Hepatocyte (in vitro differentiated cells): ENCODE measurements at places on chromosomes 2 and 18. TPM values are rescaled to one million over a fixed set of nuclear protein-coding genes. Genes with fewer than 3 reads are reported as not detected.

- no peak for DNase-seq
Observed at GRCh38 chr2:178934571-178934970, 115.4 kb downstream of the CCDC141 start.

The C18orf32 gene
- total RNA-seq = 74.0 and 77.9 TPM in 2 replicates

The OTOS gene
- total RNA-seq = 0.50 TPM in 1 of 2 replicates, not detected in the other

DNA sequence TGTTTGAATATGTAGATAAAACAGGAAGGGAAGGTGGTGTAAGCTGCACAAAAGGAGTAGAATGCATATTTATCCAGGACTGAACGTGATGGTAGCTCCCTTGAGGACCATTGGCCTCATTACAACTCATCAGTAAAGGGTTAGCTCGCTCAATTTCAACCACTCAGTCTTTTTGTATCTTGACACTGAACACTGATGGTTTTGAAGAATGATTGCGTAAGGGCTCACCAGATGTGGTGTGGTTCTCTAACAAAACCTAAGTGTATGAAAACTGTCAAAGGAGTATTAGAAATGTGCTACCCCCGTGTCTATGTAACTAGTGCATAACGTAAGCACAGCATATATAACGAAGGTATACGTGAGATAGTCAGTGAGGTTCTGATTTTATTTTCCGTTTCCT lies 272.4 kb upstream of the THSD7B start:
- no peak for DNase-seq

The ELOA2 gene
- total RNA-seq = not detected in 2 replicates

DNA sequence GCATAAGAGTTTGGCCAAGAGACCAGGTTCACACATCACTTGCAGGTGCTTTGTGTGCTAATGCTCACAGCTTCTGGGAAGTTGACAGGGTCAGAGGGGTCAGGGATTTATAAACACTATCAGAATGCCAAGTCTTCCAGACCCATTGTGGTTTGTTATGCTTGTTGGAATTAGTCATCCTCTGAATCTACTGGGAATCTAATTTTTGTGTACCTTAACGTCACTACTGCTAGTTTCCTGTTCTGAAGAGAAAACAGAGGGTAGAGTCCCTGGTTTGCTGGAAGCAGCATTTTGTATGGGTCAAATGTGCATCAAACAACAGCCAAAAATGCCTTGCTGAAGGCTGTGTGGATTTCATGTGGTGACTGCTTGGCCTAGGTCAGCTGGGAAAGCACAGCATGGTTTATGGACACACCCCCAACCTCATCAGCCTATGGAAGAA lies 33.3 kb downstream of the ANTXR1 start:
- no peak for DNase-seq

The GEN1 gene
- total RNA-seq = 8.6 and 15.7 TPM in 2 replicates

DNA sequence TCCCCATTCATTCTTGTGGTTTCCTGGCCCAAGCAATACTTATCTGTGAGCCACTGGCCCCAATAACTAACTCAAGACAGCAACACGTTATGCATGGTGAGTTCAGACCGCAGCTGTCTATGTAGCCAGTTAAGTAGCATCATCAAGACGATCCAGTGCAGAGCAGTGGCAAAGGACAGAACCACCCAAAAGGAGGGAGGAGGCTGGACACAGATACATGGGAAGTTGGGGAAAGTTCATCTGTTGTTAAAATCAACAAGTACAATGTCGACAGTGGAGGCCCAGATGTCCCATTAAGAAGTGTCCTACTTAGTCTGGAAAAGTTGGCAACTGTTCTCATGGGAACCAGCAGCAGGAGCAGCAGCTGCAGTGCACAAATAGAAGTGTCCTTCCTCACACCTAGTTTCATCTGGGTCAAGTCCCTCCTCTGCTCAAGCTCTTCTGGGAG lies 106.9 kb upstream of the THOC1 start:
- no peak for DNase-seq

DNA sequence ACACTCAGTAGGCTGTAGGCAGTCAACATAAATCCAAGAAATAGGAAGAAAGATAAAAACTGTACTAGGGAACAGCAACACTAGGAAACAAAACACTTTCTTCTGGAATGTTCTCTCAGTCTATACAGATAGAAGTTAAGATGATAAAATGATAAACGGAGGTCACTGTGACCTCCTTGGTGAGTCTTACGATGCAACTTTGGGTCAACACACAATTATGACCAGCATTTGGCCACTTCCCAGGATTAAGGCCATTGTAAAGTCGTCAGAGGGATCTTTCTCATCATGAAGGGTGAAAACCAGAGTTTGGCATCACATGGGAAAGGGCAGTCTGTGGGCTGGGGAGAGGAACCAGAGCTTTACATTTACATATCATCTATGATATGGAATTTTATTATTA lies 33.4 kb downstream of the LAMA3 start:
- DNase-seq = no peak

- DNase-seq = no peak
Observed at GRCh38 chr2:223612501-223612900, 10.3 kb upstream of the SCG2 start.

GRCh38 chr2:119788752-119789151 lies 29.0 kb downstream of the PTPN4 start:
- no peak for DNase-seq

DNA sequence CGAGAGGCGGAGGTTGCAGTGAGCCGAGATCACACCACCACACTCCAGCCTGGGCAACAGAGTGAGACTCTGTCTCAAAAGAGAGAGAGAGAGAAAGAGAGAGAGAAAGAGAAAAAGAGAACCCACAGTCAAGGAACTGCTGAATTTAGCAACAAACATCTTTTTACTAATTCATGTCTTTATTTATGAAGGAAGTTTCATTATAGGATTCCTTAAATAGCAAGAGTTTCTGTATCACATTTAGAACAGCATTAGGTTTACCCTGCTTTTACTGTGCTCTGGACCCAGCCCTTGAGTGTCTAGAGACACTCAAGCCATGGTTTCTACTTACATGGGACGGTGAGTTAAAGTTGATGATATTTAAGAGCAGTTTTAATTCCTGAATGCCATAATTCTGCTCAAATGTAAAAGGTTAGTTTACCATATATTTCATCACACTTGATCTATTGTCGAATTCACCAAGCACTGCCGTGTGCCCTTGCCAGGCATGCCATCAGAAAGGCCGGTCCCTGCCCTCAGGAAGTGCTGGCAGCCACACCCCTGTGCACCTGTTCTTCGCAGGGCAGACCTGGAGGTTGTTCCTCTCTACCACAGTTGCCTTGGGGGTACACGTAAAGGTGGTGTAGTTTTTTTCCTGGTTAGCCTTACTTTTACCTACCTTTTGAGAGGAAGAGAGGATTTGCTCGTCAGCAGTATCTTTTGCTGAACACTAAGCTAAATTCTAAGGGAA lies 153.3 kb downstream of the LDLRAD4 start:
- DNase-seq = no peak

The TNS1 gene
- total RNA-seq = 22.9 and 27.6 TPM in 2 replicates

The TUBA3E gene
- total RNA-seq = 18.1 and 18.5 TPM in 2 replicates

DNA sequence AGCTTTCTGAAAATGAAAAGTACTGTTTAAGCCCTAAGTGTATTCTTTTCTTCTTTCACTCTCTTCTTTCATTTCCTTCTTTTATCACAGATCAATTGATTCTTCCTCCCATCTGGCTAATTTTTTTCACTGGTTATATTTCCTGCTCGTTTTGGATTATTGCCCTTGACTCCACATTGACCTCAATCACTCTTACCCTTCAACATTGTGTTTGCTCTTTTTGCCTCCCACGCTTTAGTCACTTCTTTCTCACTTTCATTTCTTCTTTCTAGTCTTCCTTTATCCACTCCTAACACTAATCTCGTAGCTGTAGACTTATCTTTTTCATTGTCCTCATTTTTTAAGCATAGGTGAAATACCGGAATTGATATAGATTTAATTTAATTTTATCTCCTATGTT lies 320.3 kb upstream of the VRK2 start:
- DNase-seq = no peak

The EFR3B gene
- total RNA-seq = 2.0 and 2.7 TPM in 2 replicates

DNA sequence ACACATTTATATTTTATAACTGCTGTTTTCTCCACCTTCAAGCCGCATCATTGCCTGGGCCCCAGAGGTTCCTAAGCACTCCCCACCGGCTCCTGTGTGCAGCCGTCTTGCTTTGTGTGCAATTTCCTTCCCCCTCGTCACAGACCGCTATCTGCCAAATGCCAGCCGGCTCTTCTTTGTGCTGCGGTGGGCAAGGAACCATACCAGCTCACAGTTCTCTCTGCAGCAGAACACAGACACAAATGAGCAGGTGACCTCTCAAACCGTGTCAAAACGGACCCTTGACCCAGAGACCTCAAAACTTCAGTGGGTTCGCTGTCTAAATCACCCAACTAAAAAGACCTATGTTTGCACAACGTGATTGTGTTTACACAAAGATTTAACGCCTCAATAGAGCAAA lies 58.2 kb downstream of the KLF7 start:
- DNase-seq = no peak

DNA sequence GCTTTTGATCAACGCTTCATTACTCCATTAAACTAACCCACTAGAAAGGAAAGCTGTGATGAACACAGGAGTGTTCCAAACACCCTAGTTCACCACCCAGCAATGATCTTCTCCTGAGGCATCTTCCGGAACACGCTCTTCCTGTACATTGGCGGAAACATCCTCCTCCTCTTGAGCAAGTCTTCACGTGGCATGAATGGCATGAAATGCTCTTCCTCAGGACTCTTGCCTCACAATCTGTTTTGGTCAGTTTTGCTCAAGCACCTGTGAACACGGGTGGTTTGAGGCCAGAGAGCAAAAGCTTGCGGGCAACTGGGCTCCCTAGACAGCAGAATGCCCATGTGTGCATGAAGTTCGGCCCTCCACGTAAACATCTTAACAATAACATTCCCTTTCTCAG lies 734.2 kb upstream of the SALL3 start:
- no peak for DNase-seq

DNA sequence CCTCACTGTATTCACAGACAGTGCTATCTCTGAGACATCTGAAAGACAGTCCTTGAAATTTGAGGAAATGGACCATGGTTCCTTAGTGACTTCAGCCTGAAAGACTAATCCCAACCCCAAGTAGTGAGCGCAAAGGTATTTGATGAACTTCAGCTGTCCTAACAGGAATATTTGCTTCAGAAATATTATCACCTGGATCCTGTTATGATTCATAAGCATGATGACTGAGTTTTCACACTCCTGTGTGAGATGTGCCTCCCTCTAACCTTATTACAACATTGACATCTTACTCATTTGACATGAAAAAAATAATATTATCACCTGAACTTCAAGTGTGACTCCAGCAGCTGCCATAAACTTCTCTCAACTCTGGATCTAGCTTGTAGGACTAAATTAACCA lies 11.6 kb upstream of the MRPL19 start:
- no peak for DNase-seq

DNA sequence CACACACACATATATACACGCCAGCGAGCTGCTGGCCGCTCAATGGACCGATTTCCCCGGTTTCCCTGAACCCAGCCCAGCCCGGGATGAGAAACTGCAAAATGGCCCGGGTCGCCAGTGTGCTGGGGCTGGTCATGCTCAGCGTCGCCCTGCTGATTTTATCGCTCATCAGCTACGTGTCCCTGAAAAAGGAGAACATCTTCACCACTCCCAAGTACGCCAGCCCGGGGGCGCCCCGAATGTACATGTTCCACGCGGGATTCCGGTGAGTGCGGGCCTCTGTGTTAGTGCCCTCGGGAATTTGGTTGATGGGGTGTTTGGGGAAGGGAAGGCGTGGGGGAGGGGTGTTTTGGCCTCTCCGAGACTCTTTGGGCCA lies 392 bp downstream of the ST8SIA3 start:
- no peak for DNase-seq

- DNase-seq = no peak
Observed at GRCh38 chr2:216700781-216701180, 5.4 kb upstream of the IGFBP5 start.

The CDKL4 gene
- total RNA-seq = 0.10 and 1.8 TPM in 2 replicates
